Activated CD4-positive, CD25-positive, alpha-beta regulatory T cell (primary cell): ENCODE measurements at places on chromosomes 16 and 17.

DNA sequence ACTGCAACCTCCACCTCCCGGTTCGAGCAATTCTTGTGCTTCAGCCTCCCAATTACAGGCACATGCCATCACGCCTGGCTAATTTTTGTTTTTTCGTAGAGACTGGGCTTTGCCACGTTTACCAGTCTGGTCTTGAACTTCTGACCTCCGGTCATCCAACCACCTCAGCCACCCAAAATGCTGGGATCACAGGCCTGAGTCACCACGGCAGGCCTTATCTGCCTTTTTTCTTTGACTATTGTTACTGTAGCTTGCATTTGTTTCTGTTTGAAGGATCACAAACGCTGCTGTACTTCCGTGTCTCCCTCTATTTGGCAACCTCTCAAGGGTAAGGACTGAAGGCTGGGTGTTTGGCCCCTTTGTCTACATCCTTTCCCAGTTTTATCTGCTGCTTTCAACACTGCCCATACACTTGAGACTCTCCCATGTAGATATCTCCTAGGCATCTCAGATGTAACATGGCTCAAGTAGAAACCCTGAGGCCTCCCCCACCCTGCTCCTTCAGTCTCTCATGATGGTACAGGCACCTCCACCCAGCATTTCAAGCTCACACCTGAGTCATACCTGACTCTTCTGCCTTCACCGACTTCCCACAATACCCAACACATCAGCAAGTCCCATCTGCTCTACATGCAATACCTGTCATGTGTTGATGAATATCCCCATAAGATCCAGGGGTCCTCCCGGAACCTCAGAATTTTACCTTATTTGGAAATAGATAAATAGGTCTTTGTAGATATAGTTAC lies 219.0 kb downstream of the CPPED1 start:
- DNase-seq, result no peak

DNA sequence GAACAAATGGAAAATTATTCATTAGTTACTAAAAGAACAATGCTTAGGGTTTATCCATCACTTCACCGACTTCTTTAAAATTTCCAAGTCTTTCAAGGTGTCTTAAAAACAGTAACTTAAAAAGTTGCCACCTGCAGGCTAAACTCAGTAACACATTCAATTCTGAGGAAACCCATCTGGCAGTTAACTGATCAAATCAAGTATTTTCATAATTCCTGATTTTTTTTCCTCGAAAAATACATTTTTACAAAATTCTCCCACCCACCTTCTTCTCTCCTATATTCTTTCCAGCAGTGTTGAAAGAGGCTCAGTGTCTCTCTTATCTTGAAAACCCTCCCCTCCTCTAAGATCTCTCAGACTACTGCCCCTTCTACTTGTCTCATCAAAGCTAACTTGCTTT lies 29.9 kb downstream of the PARN start:
- no peak for DNase-seq

GRCh38 chr16:72277749-72278148 lies 105.8 kb upstream of the PMFBP1 start:
- DNase-seq, result no peak

- DNase-seq, result no peak
Observed at GRCh38 chr16:2295056-2295798, 27.3 kb upstream of the RNPS1 start.

DNA sequence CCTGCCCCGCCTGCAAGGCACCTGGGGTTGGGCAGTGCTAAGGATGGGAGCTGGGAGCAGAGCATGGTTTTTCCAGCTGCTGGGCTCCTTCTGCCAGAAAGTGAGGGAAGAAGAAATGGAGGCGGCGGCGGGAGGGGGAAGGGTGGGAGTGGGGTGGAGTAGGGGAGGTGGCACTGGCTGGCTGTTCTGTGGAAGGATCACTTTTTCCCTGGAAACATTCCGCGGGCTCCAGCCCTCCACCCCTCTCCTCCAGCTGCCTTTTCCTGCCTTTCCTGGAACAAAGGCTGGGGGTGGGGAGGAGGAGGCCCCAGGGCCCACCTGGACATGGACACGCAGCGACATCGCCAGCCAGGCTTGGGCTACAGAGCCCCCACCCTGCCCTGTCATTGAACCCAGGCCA lies 41.1 kb downstream of the CFAP20 start:
- no peak for DNase-seq

GRCh38 chr17:8818047-8818446 lies 18.9 kb upstream of the MFSD6L start:
- no peak for DNase-seq

DNA sequence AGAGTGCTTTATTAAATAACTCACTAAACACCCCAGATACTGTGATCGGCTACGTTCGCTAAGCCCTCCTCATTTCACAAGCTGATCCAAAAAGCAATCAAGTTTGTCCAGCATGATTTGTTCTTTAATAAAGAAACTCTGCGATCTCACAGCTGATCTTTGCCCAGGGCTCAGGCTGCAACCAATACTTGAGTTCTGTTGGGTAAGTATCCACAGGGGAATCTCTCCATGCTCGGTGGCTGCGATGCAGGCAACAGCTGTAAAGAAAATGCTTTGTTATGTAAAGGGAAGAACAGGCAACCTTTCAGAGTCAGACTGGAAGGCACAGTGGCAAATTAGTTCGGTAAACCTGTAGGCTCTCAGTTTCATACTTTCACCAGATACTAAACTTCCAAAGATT lies 67.5 kb downstream of the SHISA6 start:
- DNase-seq, result no peak

DNA sequence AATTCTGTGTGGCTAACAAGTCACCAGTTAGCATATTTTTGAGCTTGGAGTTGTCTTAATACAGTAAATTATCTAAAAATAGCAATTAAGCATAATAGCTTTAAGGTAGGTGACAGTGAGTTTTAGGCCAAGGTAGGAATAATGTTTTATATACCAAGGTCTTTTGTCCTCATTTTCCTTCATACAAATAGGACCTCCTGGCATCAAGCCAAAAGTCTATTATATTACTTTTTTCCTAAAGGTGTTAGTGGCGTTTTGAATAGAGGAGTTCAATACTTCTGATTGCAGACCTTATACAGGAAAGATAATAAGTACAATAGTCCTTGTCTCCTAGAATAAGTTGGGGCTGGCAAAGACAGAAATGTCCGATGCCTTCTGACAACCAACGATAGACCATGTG lies 2277.7 kb downstream of the TP53TG3F start:
- no peak for DNase-seq

- no peak for DNase-seq
Observed at GRCh38 chr17:78971756-78972506, 7.8 kb downstream of the LGALS3BP start.

- DNase-seq, result no peak
Observed at GRCh38 chr16:47046726-47047523, 73.5 kb upstream of the DNAJA2 start.

DNA sequence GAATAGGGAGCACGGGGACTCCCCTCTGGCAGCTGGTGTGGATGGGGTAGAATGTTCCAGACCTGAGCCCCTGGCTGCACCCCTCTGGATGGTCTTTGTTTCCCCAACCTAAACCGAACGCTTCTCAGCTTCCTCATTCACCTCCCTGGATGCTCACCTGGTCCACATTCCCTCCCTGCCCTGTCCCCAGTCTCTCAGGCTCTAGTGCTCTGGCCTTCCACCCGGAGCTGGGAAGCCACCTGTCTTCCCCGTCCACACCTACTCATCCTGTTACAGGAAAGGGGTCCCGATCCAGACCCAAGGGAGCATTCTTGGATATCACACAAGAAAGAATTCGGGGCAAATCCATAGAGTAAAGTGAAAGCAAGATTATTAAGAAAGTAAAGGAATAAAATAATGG lies 73.5 kb downstream of the CYLD start:
- no peak for DNase-seq

GRCh38 chr16:65619606-65620005 lies 497.7 kb upstream of the CDH11 start:
- no peak for DNase-seq

DNA sequence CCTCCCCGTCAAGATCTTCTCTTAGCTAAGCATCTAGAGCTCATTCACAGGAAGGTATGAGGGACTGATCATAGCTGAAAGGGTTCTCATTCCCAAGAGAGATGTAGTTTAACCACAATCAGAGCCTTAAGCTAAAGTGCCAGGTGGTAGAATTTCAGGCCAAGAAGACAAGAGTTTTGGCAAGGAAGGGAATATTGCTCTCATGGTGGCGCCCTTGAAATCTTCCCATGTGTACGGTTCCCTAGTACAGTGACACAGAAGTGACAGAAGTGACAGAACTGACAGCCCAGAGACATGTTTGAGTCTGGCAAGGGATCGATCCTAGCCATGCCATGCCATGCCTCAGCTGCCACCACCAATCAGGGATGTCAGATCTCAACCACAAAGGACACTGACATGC lies 2.5 kb downstream of the GRIN2C start:
- no peak for DNase-seq
